ENCODE measurements at places on chromosomes 1 and 21. TPM values are rescaled to one million over a fixed set of nuclear protein-coding genes. Genes with fewer than 3 reads are reported as not detected.

The C1orf53 gene
- 8.5 TPM for total RNA-seq

The PLOD1 gene
- 57.1 TPM for total RNA-seq

The RBM11 gene
- not detected for total RNA-seq

The TTC24 gene
- total RNA-seq: not detected

The ANGPTL3 gene
- not detected for total RNA-seq

The NHLH1 gene
- 1.5 TPM for total RNA-seq

The NOS1AP gene
- total RNA-seq: 0.82 TPM
